ENCODE measurements at places on chromosomes 6 and 20. TPM values are rescaled to one million over a fixed set of nuclear protein-coding genes. Genes with fewer than 3 reads are reported as not detected.

- H3K4me1 ChIP-seq, result no peaks in the 10 kb centered on the region
- no peaks in the 10 kb centered on the region for H3K36me3 ChIP-seq
- H3K27me3 ChIP-seq, result no peaks in the 10 kb centered on the region
- no peak for DNase-seq
Measured at GRCh38 chr20:8627340-8628004, 441.4 kb upstream of the PLCB4 start.

DNA sequence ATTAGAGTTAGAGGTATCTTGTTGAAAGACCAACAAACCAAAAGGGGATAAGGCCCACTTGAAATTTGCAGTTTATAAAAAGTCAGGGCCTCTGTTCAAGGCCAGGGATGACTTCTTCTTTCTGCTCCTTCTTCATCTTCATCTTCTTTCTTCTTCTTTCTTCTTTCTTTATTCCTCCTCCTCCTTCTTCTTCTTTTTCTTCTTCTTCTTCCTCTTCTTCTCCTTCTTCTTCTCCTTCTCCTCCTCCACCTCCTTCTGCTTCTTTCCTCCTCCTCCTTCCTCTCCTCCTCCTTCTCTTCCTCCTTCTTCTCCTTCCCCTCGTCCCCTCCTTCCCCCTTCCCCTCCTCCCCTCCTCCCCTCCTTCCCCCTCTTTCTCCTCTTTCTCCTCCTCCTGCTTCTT is 18.4 kb upstream of the ZNF292 start:
- no peak for DNase-seq
- H3K27me3 ChIP-seq, result no peaks in the 10 kb centered on the region
- H3K36me3 ChIP-seq, result no peaks in the 10 kb centered on the region
- H3K27ac ChIP-seq, result no peak overlapping the region

- H3K4me3 ChIP-seq, result no peak overlapping the region
- H3K27ac ChIP-seq, result no peak overlapping the region
- H3K4me1 ChIP-seq, result peaks cover 94% of the 10 kb centered on the region
- no peak for DNase-seq
- H3K27me3 ChIP-seq, result no peaks in the 10 kb centered on the region
- no peaks in the 10 kb centered on the region for H3K36me3 ChIP-seq
Measured at GRCh38 chr6:111854683-111855082, 18.6 kb downstream of the FYN start.

DNA sequence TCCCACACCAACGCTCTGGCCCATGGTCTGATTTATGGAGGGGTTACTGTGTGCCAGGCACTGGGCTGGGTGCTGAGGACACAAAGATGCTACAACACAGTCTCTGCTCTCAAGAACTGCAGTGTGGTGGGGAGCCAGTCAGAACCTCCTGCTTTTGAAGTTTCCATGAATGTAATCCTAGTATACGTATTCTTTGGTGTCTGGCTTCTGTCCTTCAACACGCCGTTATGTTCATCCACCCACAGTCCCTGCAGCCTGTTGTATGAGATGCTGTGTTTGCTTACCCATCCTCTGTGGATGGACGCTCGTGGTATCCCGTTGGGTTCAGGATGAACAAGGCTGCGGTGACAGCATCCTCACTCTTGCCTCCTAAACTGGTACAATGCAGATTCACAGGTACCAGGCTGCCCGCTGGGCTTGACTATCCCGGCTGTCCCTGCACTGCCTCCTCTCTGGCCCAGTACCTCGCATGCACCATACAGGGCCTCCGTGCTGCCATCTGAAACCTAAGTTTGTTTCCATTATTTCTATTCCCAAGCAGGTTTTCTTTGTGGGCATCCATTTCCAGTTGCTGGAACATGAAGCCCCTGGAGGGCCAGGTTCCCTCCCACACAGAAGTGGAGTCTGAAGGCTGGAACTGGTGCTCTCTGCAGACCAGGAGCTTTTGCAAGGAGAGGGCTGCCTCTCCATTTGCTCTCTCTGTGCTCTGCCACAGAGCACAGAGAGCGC is 364.5 kb downstream of the ZFAND3 start:
- no peaks in the 10 kb centered on the region for H3K4me1 ChIP-seq
- H3K4me3 ChIP-seq, result no peak overlapping the region
- H3K36me3 ChIP-seq, result no peaks in the 10 kb centered on the region

- H3K27me3 ChIP-seq, result peaks cover 8% of the 10 kb centered on the region
- no peak overlapping the region for H3K27ac ChIP-seq
- DNase-seq, result no peak
- no peak overlapping the region for H3K4me3 ChIP-seq
- H3K4me1 ChIP-seq, result peaks cover 10% of the 10 kb centered on the region
- peaks cover 4% of the 10 kb centered on the region for H3K36me3 ChIP-seq
Measured at GRCh38 chr6:112085286-112086065, 1.8 kb downstream of the TUBE1 start.

- no peaks in the 10 kb centered on the region for H3K27me3 ChIP-seq
- no peaks in the 10 kb centered on the region for H3K36me3 ChIP-seq
- DNase-seq, result no peak
- no peak overlapping the region for H3K27ac ChIP-seq
- no peak overlapping the region for H3K4me3 ChIP-seq
Measured at GRCh38 chr20:44089987-44090674, 96.9 kb downstream of the JPH2 start.

FAM83C gene
- total RNA-seq, result not detected

RSPH9 gene
- total RNA-seq, result not detected

GRCh38 chr20:53752971-53753879 is 159.6 kb upstream of the ZNF217 start:
- no peak overlapping the region for H3K4me3 ChIP-seq
- H3K4me1 ChIP-seq, result peaks cover 74% of the 10 kb centered on the region
- no peaks in the 10 kb centered on the region for H3K36me3 ChIP-seq
- peak overlapping the region; percentile 71 for H3K27ac ChIP-seq
- H3K27me3 ChIP-seq, result no peaks in the 10 kb centered on the region

DNA sequence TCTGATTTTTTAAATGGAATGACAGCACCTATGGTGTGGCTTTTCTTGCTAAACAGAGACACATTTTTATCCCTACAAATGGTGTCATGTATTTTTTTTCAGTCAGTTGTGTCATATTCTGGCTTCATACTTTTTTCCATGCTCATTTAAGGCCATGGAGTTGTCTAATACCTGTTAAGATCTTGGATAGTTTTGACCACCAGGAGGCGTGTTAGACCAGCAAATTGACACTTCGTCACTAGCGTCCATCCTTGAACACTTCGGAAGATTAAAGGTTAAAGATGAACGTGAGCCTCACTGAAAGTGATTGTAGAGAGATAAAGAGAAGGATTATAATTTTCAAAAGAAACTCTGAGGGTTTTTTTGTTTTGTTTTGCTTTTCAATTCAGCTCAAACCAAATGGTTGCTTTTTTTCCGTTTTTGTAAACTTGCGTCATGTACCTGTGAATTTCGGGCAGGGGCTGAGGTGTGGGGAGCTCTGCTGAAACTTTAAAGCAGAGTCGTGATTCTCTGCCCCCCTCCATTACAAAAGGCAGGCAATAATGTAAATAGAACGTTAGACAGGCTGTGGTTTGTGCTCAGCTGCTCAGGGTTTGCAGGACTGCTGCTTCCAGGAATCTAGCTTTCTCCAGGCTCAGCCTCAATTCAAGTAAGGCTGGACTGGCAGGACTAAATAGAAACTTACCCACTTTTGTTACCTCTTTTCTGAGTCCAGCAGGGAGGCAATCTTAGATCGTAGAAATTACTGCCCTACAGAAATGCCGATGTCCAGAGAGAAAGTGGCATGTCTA is 245.1 kb downstream of the FOXA2 start:
- no peak overlapping the region for H3K27ac ChIP-seq
- no peaks in the 10 kb centered on the region for H3K36me3 ChIP-seq
- H3K4me1 ChIP-seq, result no peaks in the 10 kb centered on the region

DNA sequence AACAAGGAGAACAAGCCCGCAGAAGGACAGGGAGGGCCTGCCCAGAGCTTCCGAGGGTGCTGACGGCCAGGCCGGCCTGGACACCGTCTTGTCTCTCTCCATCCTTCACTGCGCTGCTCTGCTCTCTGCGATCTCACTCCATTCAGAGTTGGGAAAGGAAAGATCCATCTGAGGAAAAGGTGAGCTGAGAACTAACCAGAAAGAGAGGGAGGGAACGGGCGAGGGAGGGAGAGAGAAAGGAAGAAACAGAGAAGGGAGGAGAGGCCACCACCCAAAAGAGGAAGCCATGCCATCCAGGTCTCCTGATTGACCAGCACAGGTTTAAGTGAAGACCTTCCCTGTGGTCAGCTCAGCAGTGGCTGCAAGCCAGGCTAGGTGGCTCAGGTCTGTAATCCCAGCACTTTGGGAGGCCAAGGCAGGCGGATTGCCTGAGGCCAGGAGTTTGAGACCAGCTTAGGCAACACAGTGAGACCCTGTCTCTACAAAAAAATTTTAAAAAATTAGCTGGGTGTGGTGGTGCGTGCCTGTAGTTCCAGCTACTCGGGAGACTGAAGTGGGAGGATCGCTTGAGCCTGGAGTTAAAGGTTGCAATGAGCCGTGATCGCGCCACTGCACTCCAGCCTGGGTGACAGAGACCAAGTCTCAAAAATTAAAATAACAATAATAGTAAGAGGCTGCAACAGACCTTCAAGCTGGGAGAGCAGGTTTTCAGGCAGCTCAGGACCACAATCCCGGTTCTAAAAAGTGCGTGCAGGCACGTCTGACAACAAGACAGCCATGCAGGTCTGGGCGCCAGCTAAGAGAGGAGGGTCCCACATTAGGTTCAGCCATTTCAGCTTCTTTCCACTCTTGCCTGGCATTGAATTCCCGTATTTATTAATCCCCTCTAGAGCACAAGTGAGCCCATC is 34.2 kb upstream of the DLGAP4 start:
- H3K4me1 ChIP-seq, result no peaks in the 10 kb centered on the region
- no peak overlapping the region for H3K4me3 ChIP-seq
- H3K27me3 ChIP-seq, result no peaks in the 10 kb centered on the region
- no peak for DNase-seq
- H3K36me3 ChIP-seq, result no peaks in the 10 kb centered on the region
- H3K27ac ChIP-seq, result no peak overlapping the region

GRCh38 chr20:8454137-8454712 is 322.2 kb downstream of the PLCB1 start:
- no peak for DNase-seq
- no peak overlapping the region for H3K4me3 ChIP-seq
- no peaks in the 10 kb centered on the region for H3K27me3 ChIP-seq
- H3K4me1 ChIP-seq, result no peaks in the 10 kb centered on the region
- H3K36me3 ChIP-seq, result no peaks in the 10 kb centered on the region
- no peak overlapping the region for H3K27ac ChIP-seq

DNA sequence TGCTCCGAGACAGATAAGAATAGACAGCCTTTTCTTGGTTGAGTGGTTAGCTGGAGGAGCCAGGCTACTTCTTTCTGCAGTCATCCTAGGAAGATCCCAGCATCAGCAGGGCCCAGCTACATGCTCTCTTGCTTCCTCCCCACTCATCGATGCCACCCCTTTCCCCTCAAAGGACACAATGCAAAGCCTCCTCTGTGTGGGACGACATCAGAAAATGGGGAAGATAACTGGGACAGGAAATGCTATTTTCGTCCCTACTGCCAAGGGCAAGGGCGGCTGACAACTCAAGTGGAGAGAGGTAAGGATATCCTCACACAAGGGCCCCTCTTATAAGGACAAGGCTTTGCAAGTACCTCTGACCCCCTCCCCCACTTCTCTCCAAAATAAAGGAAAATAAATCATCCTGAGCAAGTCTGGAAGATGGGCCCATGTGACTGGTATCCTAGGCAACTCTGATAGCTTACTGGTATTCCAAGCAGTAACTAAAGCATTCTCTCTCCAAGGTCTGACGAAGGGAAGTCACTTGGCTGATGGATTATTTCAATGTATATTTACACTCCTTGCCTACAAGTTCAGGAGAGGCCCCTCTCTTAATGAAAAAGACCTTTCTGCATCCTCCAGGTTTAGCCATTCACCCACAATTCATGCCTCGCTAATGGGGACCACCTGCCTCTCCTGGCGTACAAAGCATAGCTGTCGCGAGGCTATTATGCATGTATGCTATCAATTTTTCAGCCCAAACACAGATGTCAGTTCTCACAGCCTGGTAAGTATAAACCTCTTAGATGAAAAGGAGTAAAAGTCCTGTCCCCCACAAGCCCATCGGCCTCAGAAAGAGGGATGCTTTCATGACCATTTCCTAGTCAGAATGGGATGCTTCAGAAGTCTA is 11.3 kb downstream of the ELMO2 start:
- H3K4me1 ChIP-seq, result peaks cover 18% of the 10 kb centered on the region
- peaks cover 43% of the 10 kb centered on the region for H3K36me3 ChIP-seq
- no peak overlapping the region for H3K27ac ChIP-seq
- H3K4me3 ChIP-seq, result no peak overlapping the region

FAM184A gene
- 2.2 TPM for total RNA-seq

- H3K4me1 ChIP-seq, result no peaks in the 10 kb centered on the region
- H3K36me3 ChIP-seq, result no peaks in the 10 kb centered on the region
- H3K27me3 ChIP-seq, result no peaks in the 10 kb centered on the region
- DNase-seq, result no peak
- no peak overlapping the region for H3K4me3 ChIP-seq
Measured at GRCh38 chr6:167073679-167074274, 49.1 kb upstream of the CCR6 start.

RBPJL gene
- total RNA-seq, result not detected

SLC22A16 gene
- total RNA-seq, result not detected

ABT1 gene
- total RNA-seq, result 34.5 TPM

DNA sequence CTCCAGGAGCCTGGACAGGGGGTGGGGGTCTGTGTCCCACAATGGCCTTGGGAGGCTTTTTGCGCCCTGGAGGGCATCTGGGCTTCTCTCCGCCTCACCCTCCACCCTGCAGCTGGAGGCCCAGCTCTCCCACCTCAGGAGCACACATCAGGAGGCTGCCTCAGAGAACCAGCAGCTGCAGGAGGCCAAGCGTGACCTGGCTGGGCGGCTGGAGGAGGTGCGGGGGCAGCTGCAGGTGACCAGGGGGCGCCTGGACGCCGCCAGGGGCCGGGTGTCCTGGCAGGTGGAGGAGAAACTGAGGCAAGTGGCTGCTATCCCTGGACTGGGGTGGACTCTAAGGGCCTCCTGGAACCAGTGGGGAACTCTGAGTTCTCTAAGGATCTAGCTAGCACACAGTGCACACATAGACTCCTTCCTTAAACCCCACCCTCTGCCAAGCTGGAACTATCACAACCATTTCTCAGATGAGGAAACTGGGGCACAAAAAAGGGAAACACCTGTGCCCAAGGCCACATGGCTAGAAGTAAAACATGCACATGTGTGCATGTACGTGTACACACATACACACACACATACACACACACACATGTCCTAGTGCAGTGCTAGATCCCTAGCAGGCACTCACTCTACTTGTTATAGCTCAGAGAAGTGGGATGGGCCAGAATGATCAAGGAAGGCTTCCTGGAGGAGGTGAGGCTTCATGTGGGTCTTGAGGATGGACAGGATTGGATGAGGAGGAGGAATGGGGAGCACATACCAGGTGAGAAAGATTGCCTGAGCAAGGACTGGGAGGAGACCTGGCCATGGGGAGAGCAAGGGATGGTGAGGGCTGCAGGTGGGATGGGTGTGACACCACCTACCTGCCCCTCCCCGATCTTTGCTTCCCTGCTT is 22.9 kb downstream of the RAB44 start:
- H3K4me1 ChIP-seq, result no peaks in the 10 kb centered on the region

- H3K27ac ChIP-seq, result no peak overlapping the region
- H3K27me3 ChIP-seq, result no peaks in the 10 kb centered on the region
- H3K36me3 ChIP-seq, result no peaks in the 10 kb centered on the region
- no peaks in the 10 kb centered on the region for H3K4me1 ChIP-seq
Measured at GRCh38 chr6:157659536-157660271, 163.3 kb upstream of the SNX9 start.
